Head of caudate nucleus (tissue), 42 donors: ENCODE measurements at places on chromosomes 7 and 10.
A peak's percentile ranks its signal among the peaks of the same experiment; 100 is the strongest.

GRCh38 chr7:107865956-107866775 is 24.8 kb upstream of the DLD start:
- no peak for DNase-seq

DNA sequence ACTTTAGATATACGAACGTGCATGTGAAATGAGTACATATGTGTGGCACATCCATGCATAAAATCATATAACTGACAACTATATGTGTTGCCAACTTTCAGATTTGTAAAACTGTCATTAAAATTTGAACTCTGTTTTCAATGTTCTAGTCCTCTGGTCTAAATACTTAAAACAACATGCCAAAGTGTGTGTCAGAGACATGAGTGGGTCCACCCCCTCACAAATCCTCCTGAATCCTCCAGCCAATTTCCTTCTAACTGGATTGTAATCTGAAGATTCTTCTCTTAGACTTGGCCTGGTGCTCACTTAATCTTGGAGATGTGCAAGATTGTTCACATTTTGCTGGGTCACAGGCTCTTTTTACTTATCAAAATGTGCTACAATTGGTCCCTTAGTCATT is 184.1 kb downstream of the RELN start:
- DNase-seq: no peak

- no peak for DNase-seq
These were observed 3.1 kb downstream of the RASGEF1A start for GRCh38 chr10:43263551-43264343.

GRCh38 chr10:31263903-31264302 is 55.1 kb upstream of the ZEB1 start:
- no peak for DNase-seq

- DNase-seq: no peak
These were observed 117.9 kb downstream of the TEX36 start for GRCh38 chr10:125565046-125565445.

DNA sequence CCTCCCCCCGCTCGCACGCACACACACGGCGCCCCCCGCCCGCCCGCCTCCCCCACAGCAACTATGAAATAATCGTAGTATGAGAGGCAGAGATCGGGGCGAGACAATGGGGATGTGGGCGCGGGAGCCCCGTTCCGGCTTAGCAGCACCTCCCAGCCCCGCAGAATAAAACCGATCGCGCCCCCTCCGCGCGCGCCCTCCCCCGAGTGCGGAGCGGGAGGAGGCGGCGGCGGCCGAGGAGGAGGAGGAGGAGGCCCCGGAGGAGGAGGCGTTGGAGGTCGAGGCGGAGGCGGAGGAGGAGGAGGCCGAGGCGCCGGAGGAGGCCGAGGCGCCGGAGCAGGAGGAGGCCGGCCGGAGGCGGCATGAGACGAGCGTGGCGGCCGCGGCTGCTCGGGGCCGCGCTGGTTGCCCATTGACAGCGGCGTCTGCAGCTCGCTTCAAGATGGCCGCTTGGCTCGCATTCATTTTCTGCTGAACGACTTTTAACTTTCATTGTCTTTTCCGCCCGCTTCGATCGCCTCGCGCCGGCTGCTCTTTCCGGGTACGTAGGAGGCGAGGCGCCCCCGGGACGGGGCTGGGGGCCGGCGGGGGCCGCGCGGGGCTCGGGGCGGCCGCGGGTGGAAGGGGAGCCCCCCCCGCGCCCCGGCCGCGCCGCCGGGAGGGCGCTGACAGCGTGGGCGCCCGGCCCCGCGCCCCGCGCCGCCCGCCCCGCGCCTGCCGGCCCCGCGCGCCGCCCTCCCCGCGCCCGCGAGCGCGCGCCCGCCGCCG is 441 bp downstream of the BMI1 start:
- DNase-seq: peak; percentile 56

DNA sequence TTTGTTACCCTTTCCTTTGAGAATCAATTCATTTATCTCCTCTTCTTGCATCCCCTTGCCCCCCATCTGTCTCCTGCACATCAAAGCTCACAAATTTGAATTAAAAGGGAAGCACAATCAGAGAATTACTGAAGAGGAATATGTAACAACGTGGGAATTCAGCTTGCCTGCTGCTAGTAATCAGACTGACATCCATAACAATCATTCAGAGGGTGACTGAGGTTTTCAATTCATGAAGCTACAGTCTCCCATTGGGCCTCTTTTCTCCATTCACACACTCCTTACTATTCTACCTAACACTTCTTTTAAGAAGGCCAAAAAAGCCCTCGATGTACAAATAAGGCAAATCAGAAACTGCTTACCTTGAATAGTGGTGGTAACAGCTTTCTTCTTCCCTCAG is 24.3 kb upstream of the DNA2 start:
- no peak for DNase-seq

- no peak for DNase-seq
These were observed 97.3 kb downstream of the PPP1R9A start for GRCh38 chr7:95004618-95005247.

DNA sequence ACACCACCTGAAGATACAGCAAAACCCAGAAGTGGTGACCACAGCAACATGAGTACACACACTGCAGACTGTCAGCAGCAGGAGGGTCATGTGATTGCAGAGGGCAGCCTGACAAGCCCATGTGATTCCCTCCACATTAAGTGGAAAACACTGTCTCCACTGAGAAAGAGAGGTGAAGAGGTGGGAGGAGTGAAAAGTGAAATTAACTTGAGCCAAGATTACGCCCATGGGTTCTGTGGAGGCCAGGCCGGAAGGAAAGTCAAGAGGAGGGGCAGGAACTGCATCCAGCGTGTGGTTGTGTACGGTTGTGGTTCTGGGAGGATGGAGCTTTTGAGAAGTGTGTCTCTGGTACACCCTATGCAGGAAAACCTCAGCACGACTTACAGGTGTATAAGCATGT is 138.5 kb downstream of the PLXNA4 start:
- no peak for DNase-seq

GRCh38 chr7:47594406-47594805 is 12.5 kb upstream of the TNS3 start:
- no peak for DNase-seq

- peak; percentile 26 for DNase-seq
These were observed 82.2 kb downstream of the PIK3CG start for GRCh38 chr7:106947244-106947728.

DNA sequence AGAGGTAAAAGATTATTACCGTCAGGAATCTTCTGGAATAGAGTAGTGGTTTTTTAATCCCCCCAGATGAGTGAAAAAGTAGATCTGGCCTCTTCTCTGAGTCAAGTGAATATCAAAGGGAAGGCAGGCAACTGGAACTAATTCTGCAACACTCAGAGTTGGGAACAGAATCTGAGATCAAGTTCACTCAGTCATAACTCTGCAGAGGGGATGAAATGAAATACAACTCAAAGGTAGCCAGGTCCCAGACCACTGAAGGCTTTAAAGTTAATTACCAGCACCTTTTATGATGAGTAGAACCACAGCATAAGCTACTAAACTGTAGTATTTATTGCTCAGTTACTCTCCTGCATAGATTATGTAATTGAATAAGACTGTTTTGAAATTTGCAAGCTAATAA is 455.6 kb upstream of the AKR1E2 start:
- no peak for DNase-seq

GRCh38 chr10:3142146-3142875 is 30.3 kb downstream of the PITRM1 start:
- DNase-seq: no peak

DNA sequence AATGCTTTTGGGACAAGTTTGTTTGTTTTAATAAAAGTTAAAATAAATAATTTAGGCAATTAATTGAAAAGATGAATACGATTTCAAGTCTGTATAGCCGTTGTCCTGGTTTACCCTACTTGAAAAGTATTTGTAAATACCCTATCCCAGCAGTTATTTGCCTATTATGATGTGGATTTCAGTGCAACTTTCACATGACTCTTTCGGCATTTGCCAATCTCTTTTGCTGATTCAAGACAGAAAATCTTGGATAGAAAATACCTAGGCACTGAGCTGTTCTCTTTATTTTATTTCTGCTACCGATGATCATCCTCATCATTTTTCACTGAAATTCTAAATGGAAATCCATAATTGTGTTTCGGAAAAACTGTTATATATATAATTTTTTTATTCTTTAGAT is 125.9 kb upstream of the FZD8 start:
- no peak for DNase-seq

- DNase-seq: no peak
These were observed 28.1 kb downstream of the LRGUK start for GRCh38 chr7:134155206-134155605.

DNA sequence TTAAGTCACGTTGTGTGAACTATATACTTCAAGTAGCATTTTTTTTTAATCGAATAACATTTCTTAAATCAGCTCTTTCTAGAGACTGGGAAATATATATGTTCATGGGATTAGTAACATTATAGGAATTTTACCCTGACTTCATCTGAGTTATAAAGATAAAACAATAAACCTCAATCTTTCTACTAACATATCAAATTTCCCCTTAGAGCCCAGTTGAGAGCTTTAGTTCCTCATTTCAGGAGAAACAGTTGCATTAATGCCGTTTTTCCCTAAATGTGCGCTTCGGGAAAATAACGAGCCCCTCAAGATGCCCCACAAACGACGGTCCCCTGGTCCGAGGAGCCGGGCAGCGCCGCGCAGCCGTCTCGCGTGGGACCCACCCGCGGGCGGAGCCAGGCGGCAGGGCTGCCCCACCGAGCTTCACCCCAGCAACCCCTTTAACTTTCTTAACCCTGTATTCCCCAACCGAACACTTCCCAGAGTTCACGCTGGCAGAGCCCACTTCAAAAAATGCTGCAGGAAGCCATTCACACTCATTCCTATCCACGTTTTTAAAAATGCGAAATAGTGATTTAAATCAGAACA is 152.5 kb upstream of the YAE1 start:
- no peak for DNase-seq

DNA sequence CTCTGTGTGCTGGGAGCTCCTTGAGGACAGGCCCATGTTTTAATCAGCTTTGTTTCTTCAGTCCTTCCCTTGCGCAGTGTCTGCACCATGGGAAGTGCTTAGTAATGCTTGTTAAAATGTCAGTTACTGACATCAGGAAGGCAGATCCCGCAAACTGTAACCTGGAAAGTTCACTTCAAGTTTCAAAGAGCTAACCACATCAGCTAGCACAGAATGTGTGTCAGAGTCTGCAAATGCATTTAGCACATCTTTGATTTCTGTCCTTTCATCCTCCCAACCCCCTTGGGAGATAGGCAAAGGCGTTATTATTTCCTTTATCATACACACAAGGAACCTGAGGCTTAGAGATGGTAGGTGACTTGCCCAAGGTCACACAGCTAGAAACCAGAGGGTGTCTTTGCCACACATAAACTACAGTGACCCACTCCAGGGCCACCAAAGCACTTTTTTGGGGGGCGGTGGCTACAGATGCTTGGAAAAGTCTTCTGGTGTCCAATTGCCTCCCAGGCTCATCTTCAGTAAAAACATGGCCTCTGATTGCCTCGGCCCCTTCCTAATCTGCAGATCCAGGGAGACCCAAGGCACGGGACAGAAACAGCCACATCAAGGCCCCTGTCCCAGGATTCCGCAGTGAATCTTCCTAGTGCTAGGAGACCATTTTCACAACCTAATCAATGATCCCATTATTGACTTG is 116.2 kb upstream of the GPR26 start:
- DNase-seq: no peak

GRCh38 chr10:69327463-69328379 is 49.4 kb downstream of the HK1 start:
- DNase-seq: peak; percentile 87

DNA sequence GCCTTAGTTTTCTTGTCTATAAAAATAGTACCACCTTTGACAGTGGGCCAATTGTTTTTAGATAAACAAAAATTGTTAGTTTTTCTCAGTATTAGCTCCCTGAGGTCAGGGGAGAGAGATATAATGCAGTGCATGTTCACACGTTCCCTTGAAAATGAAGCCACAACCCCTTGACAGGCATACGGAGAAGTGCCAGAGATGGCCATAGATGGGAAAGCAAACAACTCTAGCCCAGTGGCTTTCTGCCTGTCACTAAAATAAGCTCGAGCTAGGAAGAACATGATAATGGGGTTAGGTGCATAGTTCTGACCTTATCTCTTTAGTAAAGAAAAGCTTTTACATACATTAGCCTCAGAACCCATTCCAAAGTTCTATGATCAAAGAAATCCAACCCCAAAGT is 124.9 kb downstream of the CHRM2 start:
- no peak for DNase-seq

- DNase-seq: no peak
These were observed 48.0 kb downstream of the BRAF start for GRCh38 chr7:140876519-140877248.

DNA sequence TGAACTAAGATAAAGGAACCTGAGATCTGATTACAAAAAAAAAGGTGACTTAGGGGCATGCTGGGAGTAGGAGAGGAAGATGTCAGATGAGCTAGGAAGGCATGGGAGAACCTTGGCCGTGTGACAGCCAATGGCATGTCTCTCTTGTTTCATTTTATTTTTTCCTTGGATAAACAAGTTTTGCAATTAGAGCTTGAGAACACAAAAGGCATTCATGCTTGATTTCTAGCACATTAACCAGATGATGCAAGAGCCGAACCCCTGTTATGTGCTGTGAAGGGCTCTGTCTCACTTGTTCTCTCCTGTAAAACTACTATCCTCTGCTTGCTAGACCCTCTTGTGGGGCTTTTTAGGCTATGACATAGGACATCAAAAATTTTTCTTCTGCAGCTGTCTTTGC is 134.3 kb upstream of the ASAH2 start:
- DNase-seq: peak; percentile 37

GRCh38 chr7:150740053-150740452 is 2.8 kb downstream of the GIMAP5 start:
- DNase-seq: no peak

DNA sequence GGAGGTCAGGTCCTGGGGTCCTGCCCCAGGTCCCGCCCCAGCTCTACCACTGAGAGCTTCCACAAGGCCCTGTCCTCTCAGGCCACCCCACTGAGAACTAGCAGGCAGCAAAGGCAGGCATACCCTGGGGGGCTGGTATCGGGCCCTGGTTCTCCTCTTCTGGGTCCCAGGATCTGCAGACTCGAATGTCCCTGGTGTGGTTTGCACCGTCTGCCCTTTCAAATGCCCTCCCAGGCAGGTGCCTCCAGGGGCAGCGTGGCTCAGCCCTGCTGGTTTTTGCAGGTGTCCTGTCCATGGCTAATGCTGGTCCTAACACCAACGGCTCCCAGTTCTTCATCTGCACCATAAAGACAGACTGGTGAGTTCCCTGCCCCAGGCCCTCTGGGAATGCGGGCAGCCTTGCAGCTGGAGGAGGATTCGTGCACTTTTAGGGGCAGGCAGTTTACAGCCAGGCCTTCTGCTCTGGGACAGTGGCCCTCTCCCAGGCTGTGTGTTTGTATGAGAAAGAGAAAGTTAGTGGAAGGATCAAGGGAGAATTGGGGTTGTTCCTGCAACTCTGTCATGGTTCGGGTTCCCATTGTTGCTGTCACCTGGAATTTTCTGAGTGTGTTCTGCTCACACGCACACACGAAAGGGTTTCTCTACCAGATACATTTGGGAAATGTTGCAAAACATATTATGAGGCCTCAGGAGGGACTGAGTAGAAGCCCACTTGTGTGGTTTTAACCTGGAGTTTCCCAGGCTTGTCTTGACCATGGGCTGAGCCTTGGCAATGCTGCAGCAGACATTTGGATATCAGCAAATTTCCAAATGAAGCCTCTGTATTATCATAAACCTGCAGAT is 5.0 kb downstream of the PPIF start:
- no peak for DNase-seq

GRCh38 chr10:133403784-133404183 is 9.8 kb downstream of the MTG1 start:
- DNase-seq: no peak
